Right kidney (tissue), 9 donors: ENCODE measurements at places on chromosomes 4 and X.

GRCh38 chr4:183182873-183183725, 84.0 kb downstream of the WWC2 start:
- peak; percentile 35 for DNase-seq

GRCh38 chrX:79181401-79181800, 36.9 kb downstream of the GPR174 start:
- DNase-seq: no peak

DNA sequence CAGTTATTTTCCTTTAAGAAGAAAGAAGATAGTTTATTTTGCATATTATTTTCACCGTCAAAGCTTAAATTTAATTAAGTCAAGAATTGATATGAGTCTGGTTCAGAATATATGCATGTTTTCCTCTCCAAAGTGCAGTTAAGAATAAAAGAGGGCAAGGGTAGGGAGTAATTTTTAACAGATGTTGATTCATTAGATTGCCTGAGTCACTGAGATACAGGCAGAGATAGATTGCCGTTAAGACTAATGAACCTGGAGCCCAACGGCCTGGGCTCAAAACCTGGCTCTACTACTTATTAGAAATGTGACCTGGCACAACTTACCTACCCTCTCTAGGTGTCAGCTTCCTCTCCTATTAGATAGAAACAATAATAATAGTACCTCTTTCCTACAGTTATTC, 1037.4 kb upstream of the PABPC4L start:
- DNase-seq: no peak

DNA sequence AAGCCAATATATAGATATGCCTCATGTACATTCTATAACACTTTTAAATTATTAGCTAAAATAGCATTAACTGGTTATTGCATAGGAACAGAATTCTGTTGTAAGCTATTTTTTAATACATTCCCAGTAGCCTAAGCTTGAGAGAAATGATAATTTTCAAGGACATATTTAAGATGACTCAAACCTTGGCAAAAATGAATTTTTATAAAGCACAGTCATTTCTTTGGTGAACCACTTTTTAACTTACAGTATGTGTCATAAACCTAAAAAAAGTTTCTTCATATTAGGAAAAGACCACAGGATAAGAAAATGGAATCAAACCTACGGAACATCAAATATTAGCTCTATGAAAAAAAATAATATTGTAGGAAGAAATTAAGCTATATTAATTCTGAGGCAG, 986.3 kb downstream of the STIM2 start:
- DNase-seq: no peak

DNA sequence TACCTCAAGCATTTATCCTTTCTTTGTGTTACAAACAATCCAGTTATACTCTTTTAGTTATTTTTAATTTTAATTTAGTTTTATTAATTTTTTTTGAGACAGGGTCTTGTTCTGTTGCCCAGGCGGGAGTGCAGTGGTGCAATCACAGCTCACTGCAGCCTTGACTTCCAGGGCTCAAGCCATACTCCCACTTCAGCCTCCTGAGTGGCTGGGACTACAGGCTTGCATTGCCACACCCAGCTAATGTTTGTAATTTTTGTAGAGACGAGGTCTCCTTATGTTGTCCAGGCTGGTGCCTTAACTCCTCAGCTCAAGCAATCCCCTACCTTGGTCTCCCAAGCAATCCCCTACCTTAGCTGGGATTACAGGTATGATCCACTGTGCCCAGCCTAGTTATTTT, 45.9 kb downstream of the CDKL5 start:
- DNase-seq: no peak

DNA sequence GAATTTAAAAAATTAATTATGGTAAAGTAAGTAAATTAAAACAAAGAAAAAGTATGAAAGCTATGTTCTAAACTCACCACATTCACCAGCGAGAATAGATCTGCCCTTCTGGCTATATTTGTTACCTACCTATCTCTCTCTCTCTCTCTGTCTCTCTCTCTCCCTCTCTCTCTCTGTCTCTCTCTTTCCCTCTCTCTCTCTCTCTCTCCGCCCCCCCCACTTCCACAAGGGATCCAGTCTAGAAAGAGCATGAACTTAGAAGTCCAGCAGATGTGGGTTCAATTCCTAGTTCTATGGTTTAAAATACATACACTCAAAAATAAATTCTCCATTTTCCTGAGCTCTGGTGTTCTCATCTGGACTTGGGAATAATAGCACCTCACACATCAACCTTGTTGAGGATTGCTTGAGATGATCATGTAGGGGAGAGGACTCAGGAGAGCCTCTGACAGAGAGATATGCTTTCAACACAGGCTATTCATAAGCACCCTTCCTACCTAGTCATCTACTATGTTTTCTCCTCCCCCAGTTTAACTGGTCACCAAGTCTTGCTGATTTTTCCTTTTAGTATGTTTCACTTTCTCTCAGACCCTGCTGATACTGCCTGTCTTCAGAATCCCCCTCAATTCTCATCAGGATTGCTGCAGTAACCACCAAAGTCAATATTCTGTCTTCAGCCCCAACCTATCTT, 64.7 kb downstream of the SLC7A11 start:
- no peak for DNase-seq

DNA sequence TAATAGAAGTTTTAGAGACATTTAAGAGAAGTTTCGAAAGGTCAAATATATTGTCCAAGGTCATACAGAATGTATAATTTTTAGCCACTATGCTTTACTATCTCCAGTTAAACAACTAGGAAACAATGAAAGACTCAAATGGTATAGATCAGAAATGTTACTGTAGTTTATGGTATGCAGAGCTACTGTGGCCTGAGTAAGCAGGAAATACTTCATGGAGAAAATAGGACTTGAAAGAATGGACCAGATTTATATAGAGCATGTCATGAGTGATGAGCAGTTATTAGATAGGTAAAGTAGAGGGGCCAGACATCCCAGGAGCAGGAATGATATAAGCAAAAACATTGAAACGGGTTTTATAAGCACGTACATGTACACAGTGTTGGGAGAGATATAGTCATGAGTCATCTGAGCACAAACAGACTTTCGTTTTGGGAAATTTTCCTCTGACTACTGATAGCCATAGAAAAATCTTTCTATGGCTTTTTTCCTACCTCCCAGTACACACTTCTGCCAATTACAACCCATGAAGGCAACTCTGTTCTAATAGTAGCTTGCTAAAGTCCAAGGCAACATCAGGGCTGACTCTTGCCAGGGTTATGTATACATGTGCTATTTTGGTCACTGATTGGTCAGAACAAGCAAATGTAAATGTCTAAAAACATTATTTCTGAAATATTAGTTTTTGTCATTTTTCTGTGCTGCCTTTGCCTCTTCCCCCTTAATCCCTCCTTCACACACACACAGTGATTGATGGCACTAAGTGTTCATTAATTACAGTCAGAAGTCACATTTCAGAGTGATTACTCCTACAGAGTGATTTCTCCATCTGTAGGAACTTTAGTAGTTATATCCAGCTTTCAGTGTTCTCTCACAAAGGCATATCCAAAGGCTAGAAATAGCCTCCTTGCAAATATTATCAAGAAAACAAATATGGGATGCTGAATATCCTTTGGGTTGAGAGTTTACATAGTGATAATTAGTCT, 198.7 kb downstream of the ENOX2 start:
- DNase-seq: no peak

DNA sequence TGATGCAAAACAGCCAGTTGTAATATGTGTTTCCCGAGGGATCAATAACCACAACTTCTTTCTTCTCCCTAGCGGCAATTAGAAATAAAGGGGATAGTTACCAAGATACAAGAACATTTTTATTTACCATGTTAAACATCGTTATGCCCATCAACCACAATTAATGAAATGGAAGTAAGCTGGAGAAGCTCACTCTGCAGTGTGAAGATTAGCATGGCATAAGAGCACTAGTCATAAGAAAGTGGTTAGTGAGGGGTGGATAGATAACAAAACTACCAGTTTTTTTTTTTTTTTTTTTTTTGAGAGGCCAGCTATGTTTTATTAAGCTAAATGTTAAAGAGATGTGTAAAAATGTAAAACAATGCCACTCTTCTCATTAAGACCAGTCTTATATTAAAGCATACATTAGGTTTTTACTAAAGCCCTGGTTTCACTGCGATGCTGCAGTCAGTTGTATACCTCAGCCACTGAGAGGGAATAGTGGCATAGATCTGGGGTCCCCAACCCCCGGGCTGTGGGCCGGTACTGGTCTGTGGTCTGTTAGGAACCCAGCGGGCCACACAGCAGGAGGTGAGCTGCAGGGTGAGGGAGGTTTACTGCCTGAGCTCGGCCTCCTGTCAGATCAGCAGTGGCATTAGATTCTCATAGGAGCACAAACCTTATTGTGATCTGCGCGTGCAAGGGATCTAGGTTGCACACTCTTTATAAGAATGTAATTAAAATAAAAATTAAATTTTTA, 27.9 kb upstream of the NFXL1 start:
- DNase-seq: no peak

GRCh38 chr4:6916587-6917460, 7.2 kb downstream of the TBC1D14 start:
- DNase-seq: no peak

DNA sequence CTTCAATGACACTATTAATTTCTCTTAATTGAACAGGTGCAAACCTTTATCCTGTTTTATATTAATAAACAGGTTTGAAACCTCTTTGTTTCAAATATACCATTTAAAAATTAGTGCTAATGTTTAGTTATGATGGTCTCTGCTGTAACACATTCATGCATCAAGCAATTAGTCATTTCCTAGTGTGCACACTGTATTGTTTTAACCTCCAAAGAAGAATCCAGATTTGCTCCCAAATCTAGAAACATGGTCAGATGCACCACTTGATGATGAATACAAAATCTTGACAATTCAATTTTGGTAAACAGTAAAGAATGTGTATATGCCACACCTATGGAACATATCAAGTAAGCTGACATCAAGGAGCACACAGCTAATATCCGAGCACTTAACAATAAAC, 157.1 kb downstream of the TRIML1 start:
- no peak for DNase-seq

DNA sequence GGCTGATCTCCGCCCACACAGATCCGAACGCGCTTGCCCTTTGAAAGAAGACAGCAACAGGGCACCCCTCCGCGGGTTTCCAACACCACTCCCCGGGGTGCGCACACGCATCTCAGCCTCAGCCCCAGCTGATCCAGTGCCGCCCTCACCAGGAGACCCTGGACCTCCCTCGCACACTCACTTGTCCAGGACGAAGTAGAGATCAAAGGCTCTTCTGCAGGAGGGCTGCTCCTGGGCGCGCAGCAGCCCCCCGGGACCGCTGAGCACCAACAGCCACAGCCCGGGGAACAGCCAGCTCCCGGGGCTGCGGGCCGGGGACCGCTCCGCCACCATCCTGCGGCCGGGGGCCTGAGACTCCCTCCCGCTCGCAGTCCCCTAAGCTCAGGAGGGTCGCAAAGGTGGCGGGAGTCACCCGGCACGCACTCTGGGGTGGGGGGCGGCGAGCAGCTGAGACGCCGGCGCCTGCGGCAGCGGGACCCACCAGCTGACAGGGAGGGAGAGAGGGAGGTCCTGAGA, 743 bp downstream of the ANTXR2 start:
- DNase-seq: no peak

- DNase-seq: peak; percentile 29
Measured at GRCh38 chr4:109207061-109207460, 95.4 kb downstream of the COL25A1 start.

DNA sequence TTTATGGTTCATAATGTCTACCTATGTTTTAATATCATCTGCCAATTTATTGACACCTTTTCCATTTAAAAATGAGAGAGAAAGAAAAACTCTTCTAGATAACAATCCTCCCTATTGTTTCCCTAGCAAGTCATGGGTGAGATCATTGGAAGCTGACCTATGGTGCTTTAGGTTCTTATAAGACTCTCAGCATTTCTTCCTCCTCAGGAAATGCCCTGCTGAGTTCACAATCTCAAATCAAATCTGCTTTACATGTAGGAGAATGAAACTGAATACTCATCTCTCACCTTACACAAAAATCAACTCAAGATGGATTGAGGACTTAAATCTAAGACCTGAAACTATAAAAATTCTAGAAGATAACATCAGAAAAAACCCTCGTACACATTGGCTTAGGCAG, 267.4 kb downstream of the RAPGEF2 start:
- DNase-seq: no peak

GRCh38 chr4:41819621-41820020, 71.1 kb upstream of the PHOX2B start:
- DNase-seq: no peak

DNA sequence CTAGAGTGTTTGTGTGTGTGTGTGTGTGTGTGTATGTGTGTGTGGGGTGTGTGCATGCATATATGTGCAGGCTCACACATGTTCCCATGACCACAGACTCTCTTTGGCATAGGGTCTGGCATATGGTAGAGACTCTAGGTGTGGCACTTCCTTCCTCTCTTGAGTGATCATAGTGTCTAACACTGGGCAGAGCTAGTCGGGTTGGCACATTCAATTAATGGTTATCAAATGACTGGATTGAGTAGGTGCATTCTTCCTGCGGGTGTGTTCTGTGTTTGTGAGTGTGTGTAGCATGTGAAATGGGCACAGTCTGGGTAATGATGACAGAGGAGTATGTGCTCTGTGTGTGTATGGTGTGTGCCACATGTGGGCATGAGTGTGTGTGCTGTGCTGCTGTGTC, 106.5 kb downstream of the EFNB1 start:
- DNase-seq: no peak

DNA sequence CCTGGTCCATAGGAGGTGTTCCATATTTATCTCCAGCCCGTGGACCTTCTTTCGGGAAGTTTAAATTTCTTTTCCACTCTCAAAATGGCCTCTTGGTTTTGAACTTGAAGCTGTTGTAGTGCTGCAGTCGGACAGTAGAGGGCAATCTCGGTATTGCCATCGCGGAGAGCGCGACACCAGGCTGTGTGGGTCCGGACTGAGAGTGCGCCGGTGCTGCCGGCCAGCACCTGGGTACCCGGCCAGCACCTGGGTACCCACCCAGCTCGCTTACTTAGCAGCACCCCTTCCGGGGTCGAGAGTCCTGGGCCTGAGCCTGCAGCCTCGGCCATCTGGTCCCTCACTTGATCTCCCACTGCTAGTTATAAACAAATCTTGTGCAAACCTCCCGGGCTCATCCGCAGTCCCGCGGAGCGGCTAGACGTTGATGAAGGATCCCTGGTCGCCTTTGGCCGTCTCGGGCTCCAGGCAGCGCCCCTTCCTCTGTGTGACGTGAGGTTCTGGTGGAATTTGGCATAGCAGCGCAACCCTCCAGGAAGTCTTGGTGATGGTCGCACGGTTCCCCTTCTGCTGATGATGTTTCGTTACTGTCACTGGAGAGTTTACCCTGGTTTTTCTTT, 18.0 kb downstream of the FAM9A start:
- DNase-seq: peak; percentile 4

GRCh38 chr4:11507920-11508319, 79.2 kb upstream of the HS3ST1 start:
- no peak for DNase-seq
